Tibial artery (tissue), 4 donors: ENCODE measurements at places on chromosomes 4 and X.

DNA sequence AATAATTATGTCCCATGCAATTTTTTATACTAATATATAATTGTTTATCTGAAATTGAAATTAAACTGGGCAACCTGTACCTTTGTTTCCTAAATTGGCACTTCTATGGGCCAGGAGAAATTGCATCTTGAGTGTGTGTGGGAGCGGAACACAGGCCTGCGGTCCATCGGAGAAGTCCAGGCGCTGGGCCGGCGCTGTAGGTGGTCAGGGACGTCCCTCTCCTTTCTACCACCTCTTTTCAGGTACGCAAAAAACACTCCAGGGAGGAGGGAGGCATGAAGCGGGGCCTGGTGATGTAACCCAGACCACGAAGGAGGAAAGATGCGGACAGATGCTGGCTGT, 717 bp downstream of the MGAT4D start:
- DNase-seq = no peak

GRCh38 chr4:52926196-52926974, 64.3 kb downstream of the RASL11B start:
- no peak for DNase-seq

DNA sequence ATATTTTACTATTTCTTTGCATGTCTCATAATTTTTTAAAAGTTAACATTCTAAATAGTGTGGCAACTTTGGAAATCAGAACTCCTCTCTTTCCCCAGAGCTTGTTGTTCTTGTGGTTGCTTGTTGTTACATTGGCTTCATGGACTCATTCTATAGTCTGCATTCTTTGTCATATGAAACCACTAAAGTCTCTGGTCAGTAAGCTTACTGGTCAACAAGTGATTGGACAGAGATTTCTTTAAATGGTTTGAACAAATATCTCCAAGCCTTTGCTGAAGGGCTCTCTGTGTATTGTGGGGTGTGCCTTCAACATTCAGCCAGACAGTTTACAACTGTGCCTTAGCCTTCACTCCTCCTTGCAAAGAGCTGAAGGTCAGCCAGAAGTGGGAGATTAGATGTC, 147.2 kb downstream of the OPHN1 start:
- no peak for DNase-seq

DNA sequence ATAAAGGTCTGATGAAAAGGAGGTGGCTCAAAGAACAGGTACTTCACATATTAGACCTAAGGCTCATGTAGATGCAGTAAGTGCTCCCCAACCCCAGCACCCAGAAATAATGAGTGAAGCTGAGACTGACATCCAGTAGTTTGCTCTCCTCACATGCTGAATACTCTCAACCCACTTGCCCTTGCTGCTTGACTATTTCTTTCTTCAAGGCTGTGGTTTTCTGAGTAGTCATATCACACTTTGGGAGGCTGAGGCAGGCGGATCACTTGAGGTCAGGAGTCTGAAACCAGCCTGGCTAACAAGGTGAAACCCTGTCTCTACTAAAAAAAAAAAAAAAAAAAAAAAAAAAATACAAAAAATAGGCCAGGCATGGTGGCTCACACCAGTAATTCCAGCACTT, 51.5 kb upstream of the PRPS1 start:
- DNase-seq = no peak

DNA sequence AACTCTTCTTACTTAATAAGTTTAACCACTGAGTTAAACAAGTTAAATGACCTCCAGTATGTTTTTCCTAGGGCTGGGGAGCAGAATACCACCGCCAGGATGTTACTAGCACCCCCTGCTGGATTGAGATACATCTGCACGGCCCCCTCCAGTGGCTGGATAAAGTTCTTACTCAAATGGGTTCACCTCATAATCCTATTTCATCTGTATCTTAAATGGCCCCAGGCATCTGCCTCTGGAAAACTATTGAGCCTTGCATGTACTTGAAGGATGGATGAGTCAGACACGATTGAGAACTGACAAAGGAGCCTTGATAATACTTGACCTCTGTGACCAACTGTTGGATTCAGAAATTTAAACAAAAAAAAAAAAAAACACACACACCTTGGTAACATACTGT, 61.5 kb upstream of the MMAA start:
- DNase-seq = no peak

DNA sequence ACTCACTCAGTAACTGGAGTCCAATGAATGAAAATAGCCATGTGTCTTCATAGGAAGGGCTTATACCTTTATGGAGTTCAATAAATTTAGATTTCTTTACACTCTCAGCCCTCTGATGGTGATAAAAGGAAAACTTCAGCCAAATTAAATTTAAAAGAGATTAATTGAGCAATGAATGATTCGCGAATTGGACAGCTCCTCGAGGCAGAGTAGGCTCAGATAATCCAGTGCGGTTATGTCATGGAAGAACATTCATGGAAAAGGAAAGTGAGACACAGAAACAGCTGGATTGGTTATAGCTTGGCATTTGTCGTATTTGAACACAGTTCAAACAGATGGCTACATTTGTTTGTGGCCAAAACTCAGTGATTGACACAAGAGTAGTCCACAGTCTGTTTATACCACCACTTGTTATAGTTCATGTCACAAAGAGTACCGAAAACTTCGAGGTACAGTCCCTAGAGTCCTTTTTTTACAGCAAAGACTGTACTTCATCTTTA, 54.6 kb upstream of the TACR3 start:
- DNase-seq = no peak

- DNase-seq = no peak
Observed at GRCh38 chrX:39296472-39296871, 495.2 kb downstream of the MID1IP1 start.

DNA sequence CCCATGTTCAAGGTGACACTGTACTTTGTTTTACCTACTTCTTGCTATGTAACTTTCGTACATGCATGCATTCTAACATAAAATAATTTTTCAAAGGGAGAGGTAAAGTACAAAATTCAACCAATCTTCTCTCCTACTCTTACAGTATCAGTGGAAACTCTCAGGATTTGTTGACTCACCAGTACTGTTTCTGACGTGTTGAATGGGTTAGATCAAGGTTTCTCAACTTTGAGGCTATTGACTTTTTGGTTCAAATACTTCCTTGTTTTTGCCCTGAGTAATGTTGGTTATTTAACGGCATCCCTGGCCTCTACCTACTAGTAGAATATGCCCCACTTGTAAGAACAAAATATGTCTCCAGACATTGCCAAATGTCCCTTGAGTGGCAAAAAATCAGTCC, 94.6 kb upstream of the SMAD1 start:
- DNase-seq = no peak
